ENCODE measurements at places on chromosomes 12 and 14.

DNA sequence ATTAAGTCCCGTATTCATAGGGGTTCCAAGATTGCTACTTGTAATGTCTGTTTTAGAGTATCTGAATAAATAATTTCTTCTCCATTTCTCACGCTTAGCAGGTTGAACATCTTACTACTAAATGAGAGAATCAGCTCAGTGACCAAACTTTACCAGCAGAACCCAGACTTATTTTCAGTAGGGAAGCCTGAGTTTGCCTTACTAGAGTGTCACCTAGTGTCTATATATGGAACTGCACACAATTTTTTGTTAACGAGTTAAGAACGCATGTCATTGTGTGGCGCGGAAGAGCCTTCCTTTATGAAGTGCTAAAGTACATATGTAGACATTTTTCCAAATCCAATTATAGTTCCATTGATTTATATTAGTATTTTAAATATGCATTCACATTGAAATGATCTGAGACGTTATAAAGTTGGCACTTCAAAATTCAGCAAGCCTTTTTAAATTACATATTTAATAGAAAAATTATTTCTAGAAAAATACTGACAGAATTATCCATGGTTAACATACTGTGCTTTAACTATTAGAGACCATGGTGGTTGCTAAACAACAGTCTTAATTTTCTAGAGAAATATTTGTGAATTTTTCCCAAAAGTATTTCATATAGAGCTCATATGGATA lies 88.3 kb downstream of the RPS29 start:
- DNase-seq = peak; percentile 74

- DNase-seq = no peak
Observed at GRCh38 chr14:71324767-71325272, 417.6 kb downstream of the PCNX1 start.

GRCh38 chr14:96368534-96368933 lies 5.2 kb downstream of the GSKIP start:
- DNase-seq = no peak

GRCh38 chr12:112973818-112974231 lies 4.5 kb upstream of the OAS2 start:
- no peak for DNase-seq

DNA sequence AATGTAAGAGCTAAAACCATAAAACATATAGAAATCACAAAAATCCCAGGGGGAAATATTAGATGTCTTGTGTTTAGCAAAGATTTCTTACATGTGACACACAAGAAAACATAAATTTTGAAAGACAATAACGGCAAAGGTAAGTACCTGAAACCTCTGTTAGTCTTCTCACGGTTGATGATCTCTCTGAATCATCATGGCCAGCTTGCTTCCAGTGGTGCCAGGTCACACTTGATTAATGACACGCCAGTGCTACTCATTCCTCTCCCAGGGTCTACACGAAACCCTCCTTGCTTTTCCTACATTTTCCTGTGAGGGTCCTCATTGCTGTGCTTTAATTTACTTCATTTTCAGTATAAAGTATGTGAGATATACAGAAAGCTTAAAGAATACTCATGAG lies 114.4 kb upstream of the PARP11 start:
- no peak for DNase-seq

- no peak for DNase-seq
Observed at GRCh38 chr14:105532735-105533141, 6.4 kb downstream of the TMEM121 start.

- DNase-seq = no peak
Observed at GRCh38 chr14:50615056-50615455, 53.0 kb downstream of the SAV1 start.

DNA sequence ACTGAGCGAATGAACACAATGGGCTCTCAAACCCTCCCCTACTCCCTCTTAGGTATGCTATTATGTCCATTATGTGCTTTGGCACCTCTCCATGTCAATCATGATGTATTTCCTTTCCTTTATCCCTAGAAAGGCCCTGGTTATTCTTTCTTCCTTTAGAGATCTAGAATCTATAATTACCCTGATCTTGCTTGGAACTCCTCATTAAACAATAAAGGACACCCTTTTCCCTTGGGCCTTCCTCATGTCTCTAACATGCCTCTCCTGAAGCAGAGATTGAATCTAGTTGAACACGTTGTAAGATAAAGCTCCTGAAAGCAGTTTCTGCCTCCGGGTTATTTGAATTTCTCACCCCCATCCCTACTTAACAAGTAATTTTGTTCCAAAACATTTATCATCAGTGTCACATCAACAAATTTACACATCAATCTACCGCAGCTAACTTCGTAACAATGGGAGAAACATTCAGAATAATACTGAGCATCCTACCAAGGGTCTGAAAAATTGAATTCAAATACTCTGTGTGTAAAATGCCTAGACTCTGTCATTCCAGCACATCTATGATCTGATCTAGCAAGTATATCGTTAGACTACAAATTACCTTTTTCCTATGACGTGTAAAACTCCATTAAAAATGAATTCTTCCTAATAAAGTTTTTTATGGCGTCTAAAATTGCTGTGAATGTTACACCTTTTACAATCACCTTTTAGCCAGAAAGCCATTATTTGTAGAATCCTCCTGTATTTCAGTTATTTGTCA lies 5.4 kb downstream of the USP44 start:
- DNase-seq = no peak

DNA sequence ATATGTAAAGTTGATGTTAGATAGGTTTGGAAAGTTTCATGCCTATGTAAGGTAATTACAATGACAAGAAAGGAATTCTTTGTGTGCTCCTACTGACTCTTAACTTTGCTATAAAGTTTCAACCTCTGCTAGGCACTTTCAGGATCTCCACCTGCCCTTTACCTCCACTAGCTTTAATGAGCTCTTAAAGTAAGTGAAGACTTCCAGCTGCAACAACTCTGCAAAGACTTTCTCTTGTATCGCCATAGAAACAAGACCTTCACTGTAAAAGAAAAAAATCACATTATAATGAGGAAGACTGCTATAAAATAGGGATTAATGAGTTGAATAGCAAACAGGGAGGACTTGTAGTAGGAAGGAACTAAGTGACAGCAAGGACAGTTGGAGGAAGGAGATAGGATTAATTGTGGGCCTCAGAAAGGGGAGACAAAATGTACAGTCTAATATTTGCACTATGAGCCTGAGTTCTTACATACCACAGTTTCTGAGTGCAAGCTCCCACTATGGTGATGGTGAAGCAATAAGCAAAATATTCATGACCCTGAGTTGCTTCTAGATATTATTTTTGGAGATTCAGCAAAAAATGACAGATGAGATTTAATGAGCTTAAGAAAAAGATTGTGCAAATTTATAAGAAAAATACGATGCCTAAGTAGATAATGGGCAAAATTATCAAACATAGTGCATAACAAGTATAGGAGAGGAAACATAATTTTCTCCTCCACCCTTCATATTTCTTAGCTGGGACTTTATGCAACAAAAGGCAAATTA lies 66.7 kb downstream of the DHRS2 start:
- no peak for DNase-seq

- DNase-seq = no peak
Observed at GRCh38 chr12:131383741-131384543, 326.9 kb upstream of the SFSWAP start.

DNA sequence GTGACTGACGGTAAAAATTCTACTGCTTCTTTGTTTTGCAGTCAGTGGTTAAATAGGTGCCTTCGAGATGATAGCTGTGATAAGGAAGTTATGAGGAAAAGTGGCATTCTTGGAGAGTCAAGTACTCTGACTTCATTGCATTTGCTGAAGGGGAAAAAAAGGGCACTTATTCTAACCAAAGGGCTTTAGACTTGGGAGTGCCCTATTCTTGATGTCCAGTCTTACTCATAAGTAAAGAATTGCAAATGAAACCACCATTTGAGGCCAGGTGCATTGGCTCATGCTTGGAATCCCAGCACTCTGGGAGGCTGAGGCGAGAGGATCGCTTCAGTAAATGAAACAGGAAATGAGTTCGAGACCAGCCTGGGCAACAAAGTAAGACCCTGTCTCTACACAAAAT lies 40.3 kb downstream of the BRAP start:
- DNase-seq = no peak

GRCh38 chr12:12693111-12693671 lies 2.8 kb downstream of the GPR19 start:
- no peak for DNase-seq

- no peak for DNase-seq
Observed at GRCh38 chr12:130013771-130014484, 110.1 kb upstream of the TMEM132D start.

GRCh38 chr12:75997658-75998057 lies 33.9 kb downstream of the PHLDA1 start:
- no peak for DNase-seq

- no peak for DNase-seq
Observed at GRCh38 chr12:67534046-67534445, 114.5 kb upstream of the DYRK2 start.

GRCh38 chr12:10190558-10191388 lies 11.9 kb downstream of the TMEM52B start:
- DNase-seq = peak; percentile 55

GRCh38 chr12:32107359-32108267 lies 966 bp downstream of the BICD1 start:
- no peak for DNase-seq

DNA sequence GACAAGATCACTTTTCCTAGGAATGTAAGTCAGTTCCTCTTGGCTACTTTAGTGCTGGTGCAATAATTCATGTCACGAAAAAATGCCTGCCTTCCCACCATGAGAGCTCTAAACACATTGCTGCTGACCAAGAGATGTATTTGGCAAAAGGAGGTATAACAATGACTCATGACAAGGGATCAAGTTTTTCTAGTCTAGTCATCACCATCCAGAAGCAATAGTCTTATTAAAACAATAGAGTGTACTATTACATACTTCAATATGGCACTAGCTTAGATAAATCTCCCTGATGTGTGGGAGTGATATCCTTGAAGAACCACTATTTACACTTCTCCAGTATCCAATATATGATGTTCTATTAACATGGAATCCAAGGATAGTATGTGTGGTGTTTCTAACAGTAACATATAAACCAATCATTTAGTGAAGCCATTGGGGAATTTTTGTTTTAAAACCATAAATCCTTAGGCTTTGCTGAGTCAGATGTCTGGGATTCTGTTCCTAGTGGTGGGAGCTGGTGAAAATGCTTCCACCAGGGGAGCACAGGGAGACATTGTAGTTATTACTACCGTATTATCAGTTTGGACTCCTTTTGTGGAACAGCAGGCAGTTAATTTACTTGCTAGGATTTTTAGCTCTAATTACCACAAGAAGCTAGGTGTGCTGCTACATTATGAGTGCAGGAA lies 1387.5 kb downstream of the LRFN5 start:
- DNase-seq = no peak

- DNase-seq = no peak
Observed at GRCh38 chr14:82689948-82690347, 1156.3 kb upstream of the SEL1L start.

DNA sequence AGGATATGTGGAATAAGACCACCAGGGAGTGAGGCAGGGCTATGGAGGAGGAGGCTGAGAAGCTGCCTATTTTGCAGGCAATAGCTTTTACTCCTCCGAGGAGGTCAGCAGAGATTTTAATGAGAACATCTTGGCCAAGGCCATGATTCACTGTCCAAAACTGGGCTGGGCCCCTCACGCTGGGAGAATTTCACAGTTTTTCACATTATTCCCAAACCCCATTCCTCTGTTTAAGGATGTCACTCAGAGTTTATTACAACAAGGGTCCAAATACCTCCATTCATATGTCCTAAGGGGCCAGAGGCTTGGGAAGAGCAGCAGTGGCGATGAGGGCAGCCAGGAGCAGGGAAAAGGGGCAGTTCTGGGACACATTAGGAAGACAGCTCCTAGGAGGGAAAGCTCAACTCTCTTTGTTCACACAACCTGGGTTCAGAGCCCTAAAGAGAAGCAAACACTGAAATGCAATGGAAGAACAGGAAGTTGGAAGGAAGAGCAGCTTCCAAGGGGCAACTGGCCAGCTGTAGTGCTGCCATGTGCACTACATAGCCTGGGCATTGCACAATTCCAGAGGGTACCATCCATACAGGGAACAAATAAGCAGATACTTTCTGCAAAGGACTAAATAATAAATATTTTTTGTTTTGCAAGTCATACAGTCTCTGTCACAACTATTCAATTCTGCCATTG lies 283.2 kb downstream of the NUAK1 start:
- DNase-seq = no peak

DNA sequence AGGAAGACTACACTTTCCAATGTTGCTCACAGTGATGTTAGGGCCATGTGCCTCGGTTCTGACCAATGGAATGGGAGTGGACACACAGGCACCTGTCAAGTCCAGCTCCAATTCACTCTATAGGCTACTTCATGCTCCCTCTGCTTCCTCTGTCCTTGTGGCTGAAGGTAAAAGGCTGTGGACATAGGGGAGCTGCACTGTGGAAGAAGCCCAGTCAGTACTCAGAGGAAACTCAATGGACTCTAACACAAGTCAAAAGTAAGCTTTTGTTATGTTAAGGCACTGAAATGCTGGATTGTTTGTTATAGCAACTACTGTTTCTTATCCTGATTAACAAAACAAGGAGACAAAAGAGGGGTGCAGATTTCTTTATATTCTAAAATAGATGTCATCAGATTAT lies 278.2 kb downstream of the BCL11B start:
- no peak for DNase-seq

GRCh38 chr12:62910549-62911169 lies 24.3 kb downstream of the PPM1H start:
- DNase-seq = peak; percentile 16

DNA sequence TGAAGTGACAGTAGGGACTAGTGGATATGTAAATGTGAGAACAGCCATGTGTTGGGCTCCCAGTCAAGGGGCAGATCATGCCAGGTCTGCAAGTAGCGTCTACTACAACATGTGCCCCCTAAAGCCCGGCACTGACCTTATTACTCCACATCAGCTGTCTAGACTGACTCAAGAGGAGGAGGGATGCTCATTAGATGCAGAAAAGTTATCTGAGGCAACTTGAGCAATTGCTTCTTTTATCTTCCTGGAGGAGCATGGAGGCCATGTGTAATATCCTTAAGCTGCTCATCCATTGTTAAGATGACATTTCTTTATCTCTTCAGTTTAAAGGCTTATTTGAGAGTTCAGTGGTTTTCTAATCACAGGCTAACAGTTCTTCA lies 404.7 kb upstream of the FLRT2 start:
- no peak for DNase-seq

DNA sequence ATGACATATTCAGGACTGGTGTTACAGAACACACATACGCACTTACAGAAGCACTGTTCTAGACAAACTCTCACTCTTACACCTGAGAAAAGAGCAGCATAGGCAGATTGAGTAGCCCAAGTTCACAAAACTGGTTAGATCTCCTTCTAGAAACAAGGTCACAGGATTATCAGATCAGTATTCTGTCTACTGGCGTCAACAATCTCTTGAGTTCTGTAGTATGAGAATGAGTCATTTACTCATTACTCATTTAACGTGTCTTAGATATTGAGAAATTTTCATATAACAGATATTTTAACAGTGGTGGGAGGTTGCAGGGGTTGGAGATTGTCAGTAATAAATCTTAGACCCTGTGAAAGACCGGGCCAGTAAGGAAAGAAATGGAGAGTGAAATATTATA lies 2.8 kb upstream of the TSPAN8 start:
- no peak for DNase-seq

DNA sequence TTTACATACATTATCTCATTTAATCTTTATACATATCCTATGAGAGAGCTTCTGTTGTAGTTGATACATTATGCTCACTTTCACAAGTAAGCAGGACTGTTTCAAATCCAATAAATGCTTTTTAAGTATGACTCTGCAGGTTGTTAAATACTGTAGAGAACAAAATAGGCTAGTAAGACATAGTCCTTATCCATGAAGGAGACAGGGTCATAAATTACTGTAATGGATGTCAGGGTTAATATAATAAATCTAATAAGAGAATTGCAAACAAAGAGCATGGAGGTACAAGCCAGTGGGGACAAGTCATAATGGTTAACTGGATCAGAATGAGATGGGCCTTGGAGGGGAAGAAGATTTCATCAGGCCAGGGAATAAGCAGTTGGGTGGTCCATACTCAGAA lies 303.8 kb upstream of the RGS6 start:
- no peak for DNase-seq

Measured in hematopoietic multipotent progenitor cell treated with erythropoietin and hydrocortisone succinate and interleukin-3 and kit ligand, for 15 days (in vitro differentiated cells).